Renal cortex interstitium (tissue), 15 donors: ENCODE measurements at places on chromosomes 12 and 14. TPM values are rescaled to one million over a fixed set of nuclear protein-coding genes. Genes with fewer than 3 reads are reported as not detected.

DNA sequence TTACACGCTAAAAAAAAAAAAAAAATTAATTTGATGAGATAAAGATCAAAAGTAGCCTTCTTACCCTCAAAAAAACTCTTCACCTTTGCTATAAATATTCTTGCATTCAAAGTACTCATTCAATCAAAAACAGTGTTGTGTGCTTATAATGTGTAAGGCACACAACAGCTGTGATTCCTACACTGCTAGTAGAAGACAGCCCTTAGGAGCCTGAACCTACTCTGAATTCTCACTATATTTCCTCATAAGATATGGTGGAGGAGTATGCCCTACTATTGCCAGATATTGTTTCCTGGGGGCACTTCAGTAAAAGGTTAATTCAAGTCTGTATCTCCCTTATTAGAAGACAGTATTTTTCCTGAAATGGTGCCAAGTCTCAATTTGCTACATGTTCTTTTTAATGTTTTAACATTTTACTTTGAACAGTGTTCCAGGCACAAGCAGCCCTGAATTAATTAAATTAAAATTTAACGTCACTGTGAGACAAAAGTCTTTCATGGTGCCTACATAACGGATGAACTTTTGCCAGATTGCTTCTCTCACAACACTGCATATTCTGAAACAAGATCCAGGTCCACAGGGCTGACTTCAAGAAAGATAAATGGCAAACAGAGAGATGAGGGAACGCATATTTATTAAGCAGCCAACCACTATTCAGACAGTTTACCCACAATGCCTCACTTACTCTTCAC, 19.3 kb downstream of the PPP2R5E start:
- no peak for DNase-seq

- DNase-seq: no peak
These were observed 762.1 kb upstream of the TMEM132C start for GRCh38 chr12:127504874-127505273.

GRCh38 chr14:67492538-67492937, 4.0 kb upstream of the TMEM229B start:
- DNase-seq: no peak

DNA sequence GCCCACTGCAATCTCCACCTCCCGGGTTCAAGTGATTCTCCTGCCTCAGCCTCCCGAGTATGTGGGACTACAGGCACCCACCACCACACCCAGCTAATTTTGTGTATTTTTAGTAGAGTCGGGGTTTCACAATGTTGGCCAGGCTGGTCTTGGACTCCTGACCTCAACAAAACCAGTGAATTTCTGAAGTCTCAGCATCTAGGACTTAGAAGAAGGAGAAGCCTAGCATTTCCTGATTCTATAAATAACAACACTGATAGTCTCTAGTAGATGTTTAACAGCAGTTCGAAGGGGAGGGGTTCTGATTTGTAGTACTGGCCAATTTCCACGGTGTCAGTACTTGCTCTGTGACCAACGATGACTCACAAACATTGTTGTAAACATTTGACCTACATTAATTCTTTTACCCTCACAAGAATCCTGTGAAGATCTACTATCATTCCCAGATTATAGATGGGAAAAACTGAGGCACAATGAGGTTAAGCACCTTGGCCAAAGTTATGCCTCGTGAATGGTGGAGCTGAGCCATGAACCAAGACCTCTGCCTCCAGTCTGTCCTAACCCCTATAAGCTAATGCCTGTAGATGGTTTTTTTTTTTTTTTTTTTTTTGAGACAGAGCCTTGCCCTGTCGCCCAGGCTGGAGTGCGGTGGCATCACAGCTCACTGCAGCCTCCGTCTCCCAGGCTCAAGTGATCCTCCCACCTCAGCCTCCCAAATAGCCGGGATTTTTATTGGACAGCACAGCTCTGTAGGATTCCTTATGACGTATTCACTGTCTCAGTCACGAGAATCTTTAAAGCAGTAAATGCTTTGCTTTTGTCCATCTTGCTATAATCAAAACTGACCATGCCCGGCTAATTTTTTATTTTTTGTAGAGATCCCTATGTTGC, 5.2 kb downstream of the P2RX4 start:
- no peak for DNase-seq

DNA sequence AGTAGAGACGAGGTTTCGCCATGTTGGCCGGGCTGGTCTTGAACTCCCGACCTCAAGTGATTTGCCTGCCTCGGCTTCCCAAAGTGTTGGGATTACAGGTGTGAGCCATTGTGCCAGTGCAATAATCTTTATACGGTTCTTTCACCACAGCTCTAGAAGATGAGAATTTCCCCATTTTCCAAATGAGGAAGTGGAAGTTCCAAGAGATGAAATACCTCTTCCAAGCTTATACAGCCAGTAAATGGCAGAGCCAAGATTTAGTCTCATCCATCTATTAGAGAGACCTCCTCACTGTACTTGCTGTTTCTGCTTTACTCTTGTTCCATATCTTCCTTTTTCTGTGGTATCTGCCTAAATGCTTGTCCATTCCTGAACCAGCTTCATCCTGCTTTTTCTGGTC, 3.1 kb upstream of the LMNTD1 start:
- DNase-seq: no peak

- no peak for DNase-seq
These were observed 12.7 kb downstream of the NGDN start for GRCh38 chr14:23481979-23482822.

DNA sequence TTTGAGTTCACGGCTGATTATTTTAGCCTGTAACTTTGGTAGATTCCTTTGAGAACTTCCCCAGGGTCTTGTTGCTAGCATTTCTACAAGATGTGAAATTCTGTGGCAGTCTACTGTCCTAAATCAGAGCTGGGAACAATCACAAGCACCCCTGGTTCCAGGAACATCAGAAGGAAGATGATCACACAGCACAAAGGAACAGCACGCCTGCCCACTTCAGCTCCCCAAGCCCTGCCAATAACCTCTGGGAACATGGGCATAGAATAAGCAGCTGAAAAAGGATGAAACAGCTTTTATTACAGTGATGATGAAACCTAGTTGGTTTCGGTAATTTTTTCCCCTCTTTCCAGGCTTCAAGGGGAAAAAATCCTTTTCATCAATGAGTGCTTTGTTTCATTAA, 12.3 kb downstream of the GPR19 start:
- DNase-seq: no peak

DNA sequence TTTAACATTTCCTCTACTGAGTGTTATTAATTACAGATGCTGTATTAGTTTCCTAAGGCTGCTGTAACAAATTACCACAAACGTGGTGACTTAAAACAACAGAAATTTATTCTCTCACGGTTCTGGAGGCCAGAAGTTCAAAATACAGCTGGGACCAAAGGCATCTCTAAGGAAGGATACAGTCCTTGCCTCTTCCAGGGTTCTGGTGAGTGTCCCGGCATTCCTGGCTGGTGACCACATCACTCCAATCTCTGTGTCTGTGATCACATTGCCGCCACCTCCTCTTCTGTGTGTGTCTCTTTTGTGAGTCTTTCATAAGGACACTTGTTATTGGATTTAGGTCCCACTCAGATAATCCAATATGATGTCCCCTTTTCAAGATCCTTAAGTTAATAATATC, 85.1 kb upstream of the CCDC198 start:
- no peak for DNase-seq

GRCh38 chr12:15757553-15758255, 31.5 kb downstream of the EPS8 start:
- no peak for DNase-seq

DNA sequence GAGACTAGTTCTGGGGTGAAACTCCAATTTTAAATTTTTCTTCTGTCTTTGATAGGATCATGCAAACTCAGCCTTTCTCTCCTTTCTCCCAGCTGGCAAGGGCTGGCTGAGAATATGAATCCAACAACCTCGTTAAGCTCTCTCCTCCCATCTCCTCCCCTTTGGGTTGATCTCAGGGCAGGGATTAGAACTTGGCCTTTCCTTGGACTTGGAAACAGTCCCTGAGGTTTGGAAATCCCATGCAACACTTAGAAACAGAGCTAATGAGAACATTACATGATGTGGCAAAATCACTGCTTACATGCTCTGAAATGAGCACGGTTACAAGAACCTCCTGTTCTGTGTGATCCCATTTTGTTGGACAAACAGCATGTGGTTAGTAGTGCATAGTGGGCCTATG, 31.6 kb downstream of the ACACB start:
- DNase-seq: no peak

DNA sequence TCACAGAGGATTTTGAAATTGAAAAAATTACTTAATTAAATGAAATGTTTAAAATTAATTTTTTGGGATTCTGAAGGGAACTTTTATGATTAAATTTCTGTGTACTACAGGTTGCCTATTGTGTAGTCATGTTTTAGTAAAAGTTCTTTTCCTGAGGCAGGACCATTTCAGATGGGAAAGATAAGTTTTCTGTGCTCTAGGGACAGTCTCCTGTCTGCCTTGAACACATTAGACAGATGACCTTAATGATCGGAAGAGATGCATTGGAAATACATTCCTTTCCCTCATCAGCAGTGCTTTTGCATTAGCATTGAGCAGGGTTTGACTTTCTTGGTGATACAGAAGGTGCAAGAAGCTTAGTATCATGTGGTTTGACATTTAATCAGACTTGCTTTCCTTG, 28.1 kb downstream of the CRADD start:
- DNase-seq: no peak

GRCh38 chr12:386651-387050, 2.5 kb downstream of the KDM5A start:
- no peak for DNase-seq

DNA sequence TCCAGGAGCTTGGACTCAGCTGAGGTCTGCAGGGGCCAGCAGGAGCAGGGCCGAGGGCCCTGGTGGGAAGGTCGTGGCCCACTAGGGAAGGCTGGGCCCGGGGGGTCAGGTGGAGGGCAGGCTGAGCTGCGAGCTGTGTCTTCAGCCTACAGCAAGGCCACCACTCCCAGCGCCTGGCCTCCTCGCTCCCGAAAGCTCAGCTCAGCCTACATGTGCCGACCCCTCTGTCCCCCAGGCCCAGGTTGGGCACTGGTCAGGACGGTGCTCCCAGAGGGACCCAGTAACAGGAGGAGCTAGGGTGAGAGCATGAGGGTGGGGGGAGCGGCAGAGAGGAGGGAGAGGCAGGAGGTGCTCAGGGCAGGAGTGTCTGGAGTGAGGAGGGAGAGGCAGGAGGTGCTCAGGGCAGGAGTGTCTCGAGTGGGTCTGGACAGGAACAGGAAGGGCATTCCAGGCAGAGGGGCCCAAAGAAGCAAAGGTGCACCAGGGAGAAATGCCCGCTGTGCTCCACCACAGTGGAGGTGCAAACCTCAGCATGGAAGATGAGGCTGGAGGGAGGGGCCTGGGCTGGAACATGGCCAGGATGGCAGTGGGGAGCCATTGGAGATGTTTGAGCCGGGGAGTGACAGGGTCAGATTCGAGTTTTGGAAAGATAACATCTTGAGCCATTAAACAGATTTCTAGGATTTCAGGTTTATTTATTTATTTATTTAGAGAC, 29.1 kb upstream of the GPR132 start:
- no peak for DNase-seq

DNA sequence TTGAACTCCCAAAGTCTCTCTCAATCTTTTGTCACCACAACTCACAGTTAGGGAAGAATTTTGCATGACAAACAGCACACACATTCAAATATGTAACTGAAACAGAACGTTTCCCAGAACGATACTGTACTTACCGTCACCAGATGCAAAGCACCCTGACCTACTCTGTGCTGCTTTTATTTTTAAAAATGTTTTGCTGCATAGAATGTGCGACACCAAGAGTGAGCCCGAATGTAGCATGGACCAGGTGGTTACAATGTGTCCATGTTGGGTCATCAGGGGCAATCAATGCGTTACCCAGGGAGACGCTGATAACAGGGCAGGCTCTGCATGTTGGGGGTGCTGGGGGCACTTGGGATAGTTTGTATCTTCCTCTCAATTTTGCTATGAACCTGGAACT, 14.6 kb upstream of the EIF5 start:
- no peak for DNase-seq

GRCh38 chr12:5921966-5922899, 22.8 kb downstream of the ANO2 start:
- no peak for DNase-seq

- no peak for DNase-seq
These were observed 56.7 kb downstream of the EPS8 start for GRCh38 chr12:15732341-15733061.

DNA sequence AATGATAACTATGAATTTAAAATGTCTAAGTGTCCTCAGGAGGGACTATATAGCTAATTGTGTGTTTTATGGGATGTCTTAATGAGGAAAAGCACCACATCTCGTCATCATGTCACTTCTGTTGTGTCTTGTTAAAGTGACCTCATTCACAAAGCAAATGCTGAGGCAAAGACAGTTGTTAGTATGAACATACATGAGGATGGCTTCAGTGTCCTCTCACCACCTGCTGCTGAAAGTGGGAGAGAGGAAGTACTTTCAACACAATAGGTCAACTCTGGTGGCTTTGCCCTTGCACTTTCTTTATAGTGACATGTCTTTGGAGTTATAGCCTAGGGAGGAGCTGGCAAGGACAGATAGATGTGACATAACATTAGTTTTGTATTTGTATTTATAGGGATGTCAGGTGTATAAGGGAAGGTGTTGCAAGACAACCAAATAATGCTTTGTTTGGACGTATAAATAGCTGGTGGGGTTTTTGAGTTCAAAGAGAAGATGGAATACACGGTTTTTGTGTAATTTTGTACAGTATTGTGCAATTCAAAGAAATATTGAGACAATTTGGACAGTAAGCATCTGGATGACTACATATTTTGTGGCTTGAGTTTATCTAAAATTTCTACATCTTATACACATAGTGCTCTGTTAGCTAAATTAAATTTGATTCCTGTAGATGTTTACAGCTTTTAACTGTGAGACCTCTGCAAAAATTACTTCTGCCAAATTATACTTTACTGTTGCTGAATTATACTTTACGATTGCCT, 131.7 kb upstream of the ATP2B1 start:
- DNase-seq: no peak

GRCh38 chr12:58372298-58372697, 430.9 kb downstream of the ATP23 start:
- DNase-seq: no peak

DNA sequence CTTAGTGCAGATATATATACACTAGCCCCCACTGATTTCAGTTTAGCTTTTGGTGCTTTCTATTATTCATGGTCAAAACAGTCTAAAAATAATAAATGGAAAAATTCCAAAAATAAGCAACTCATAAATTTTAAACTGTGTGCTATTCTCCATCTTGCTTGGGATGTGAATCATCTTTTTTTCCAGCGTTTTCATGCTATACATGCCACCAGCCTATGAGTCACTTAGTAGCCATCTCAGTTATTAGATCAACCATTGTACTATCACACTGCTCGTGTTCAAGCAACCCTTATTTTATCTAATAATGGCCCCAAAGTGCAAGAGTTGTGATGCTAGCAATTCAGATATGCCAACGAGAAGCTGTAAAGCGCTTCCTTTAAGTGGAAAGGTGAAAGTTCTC, 73.9 kb upstream of the KRR1 start:
- DNase-seq: no peak

GRCh38 chr12:65300679-65301349, 22.3 kb downstream of the MSRB3 start:
- no peak for DNase-seq

TNFAIP2 gene
- polyA plus RNA-seq: 22.8 TPM

WNT5B gene
- polyA plus RNA-seq: 8.0 TPM

HHIPL1 gene
- 1.5 TPM for polyA plus RNA-seq

NPFF gene
- 0.81 TPM for polyA plus RNA-seq

ADGRD1 gene
- polyA plus RNA-seq: 12.8 TPM

TSPAN19 gene
- polyA plus RNA-seq: 0.54 TPM

XRCC3 gene
- polyA plus RNA-seq: 19.2 TPM

KCNC2 gene
- 0.86 TPM for polyA plus RNA-seq

KSR2 gene
- 0.88 TPM for polyA plus RNA-seq

HSPB8 gene
- 6.0 TPM for polyA plus RNA-seq

HIF1A gene
- 160 TPM for polyA plus RNA-seq

COX8C gene
- polyA plus RNA-seq: 0.39 TPM

C1S gene
- polyA plus RNA-seq: 48.1 TPM

TAS2R43 gene
- polyA plus RNA-seq: 0.19 TPM

LHX5 gene
- not detected for polyA plus RNA-seq

GLT1D1 gene
- polyA plus RNA-seq: 2.1 TPM
